Activated naive CD8-positive, alpha-beta T cell treated with anti-CD3 and anti-CD28 coated beads, Interleukin-2, amount 10 ng/mL, durations not matched to agents 7 days and 5 days (primary cell): ENCODE measurements at places on chromosomes 7 and 10. TPM values are rescaled to one million over a fixed set of nuclear protein-coding genes. Genes with fewer than 3 reads are reported as not detected.
A peak's percentile ranks its signal among the peaks of the same experiment; 100 is the strongest.

DNA sequence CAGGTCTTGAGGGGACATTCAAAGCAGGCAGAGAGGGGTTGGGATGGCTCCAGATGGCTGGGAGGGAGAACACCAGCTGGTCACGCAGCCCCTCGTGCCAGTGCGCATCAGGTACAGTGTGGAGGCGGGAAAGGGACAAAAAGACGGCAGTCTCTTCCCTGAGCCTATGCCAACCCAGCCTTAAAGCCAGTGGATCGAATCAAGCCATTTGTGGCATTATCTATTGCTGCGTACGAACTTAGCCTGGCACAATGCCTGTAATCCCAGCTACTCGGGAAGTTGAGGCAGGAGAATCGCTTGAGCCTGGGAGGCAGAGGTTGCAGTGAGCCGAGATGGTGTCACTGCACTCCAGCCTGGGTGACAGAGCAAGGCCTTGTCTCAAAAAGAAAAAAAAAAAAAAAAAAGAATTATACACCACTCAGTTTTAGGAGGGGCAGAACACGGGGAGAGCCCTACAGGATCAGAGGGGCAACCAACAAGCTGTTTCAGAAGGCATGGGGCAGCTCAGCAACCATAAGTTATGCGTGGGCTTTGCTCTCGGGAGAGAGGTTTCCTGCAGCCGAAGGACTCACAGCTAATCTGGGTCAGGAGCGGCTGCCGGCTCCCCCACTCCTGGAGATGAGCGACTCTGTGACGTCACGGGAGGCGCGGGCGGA is 356 bp upstream of the NDUFB2 start:
- peaks cover 8% of the 10 kb centered on the region for H3K36me3 ChIP-seq
- H3K27ac ChIP-seq, result peak overlapping the region; percentile 94
- H3K27me3 ChIP-seq, result no peaks in the 10 kb centered on the region

- H3K4me1 ChIP-seq, result peaks cover 35% of the 10 kb centered on the region
- peak; percentile 93 for DNase-seq
- H3K27ac ChIP-seq, result peak within 1 kb of the TSS; percentile 86
- H3K27me3 ChIP-seq, result no peaks in the 10 kb centered on the region
- H3K4me3 ChIP-seq, result peak within 1 kb of the TSS; percentile 97
Observed at GRCh38 chr10:56360967-56361612, at the start of gene ZWINT. ZWINT (minus strand) TSS chr10:56361259; CDS start chr10:56361236, 23 bp downstream.

DNA sequence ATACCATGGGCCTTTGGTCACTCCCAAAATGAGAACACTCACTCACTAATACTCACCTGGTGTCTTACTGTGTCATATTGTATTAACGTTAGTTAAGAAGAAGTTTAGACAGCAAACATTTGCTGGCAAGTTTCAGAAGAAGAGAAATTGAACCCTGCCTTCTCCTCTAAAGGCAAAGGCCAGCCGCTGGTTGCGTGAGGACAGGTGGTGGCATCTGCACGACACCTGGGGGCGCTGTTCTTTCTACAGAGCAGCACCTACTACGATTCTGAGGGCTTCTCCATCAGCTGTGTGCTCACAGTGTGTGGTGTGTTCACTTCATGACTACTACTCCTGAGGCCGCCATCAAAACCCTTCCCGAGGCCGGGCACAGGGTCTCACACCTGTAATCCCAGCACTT is 17.9 kb upstream of the CLEC2L start:
- H3K27ac ChIP-seq, result no peak overlapping the region
- peaks cover 3% of the 10 kb centered on the region for H3K27me3 ChIP-seq
- no peaks in the 10 kb centered on the region for H3K4me1 ChIP-seq
- no peak for DNase-seq

DNA sequence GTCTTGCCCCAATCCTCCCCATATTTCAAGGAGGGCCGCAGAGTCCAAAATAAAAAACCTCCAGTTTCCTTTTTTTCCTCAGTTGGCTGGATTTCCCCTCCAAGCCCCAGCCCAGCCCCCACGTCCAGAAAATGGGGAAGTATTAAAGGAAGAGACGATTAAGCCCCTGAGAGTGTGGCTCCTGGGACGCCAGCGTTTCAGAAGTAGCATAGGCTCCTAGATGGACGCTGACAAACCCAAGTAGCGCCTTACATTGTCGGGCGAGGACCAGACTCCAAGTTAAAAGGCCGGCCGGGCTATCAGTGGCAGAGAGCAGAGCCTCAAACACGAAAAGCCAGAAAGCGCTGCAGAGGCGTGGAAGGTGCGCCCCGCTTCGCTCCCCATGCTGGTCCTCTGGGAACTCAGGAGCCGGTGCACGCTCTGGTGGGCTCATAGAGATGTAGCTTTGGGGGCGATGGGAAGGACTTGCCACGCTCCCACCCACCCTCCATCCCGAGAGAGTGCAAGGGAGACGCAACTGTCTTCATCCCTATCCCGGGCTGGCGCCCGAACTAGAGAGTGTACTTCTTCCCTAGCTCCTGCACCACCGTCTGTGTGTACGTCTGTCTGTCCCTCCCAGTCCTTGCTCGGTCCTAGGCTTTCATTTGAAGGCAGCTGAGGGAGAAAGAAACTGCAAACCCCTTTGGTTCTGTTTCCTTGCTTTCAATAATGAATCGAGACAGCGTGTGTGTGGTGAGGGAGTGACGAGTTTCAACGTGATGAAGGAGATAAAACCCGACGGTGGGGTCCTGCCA is 6.3 kb upstream of the EMX2 start:
- H3K27me3 ChIP-seq, result peaks cover 87% of the 10 kb centered on the region
- no peaks in the 10 kb centered on the region for H3K36me3 ChIP-seq
- H3K4me3 ChIP-seq, result no peak overlapping the region
- peaks cover 3% of the 10 kb centered on the region for H3K4me1 ChIP-seq

Gene ASIC3
- 6.0 TPM for total RNA-seq

Gene ZNF804B
- total RNA-seq, result not detected
